Germinal center (tissue), 1 donor: ENCODE measurements at places on chromosomes 13 and 19.

DNA sequence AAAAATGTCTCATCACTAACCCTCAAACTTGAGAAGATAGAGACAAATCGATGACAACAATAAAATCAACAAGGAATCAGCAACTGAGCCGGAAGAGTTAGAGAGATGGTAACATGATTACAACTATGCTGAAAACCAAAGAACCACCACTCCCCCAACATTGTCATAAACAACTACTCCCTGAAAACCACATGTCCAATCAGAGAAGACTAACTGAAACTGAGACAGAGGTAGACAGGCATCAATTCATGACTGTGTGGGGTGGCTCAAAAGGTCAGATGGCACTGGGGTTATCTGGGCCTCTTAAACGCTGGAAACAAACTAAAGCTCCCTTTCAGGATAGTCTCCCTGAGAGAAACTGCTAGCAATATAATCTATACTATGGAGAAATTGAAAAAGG is 488.8 kb downstream of the KCTD12 start:
- DNase-seq, result no peak

GRCh38 chr13:91232716-91233115 is 114.8 kb upstream of the MIR17HG start:
- DNase-seq, result no peak

- no peak for DNase-seq
Measured at GRCh38 chr19:41392775-41393174, 4.4 kb downstream of the EXOSC5 start.

DNA sequence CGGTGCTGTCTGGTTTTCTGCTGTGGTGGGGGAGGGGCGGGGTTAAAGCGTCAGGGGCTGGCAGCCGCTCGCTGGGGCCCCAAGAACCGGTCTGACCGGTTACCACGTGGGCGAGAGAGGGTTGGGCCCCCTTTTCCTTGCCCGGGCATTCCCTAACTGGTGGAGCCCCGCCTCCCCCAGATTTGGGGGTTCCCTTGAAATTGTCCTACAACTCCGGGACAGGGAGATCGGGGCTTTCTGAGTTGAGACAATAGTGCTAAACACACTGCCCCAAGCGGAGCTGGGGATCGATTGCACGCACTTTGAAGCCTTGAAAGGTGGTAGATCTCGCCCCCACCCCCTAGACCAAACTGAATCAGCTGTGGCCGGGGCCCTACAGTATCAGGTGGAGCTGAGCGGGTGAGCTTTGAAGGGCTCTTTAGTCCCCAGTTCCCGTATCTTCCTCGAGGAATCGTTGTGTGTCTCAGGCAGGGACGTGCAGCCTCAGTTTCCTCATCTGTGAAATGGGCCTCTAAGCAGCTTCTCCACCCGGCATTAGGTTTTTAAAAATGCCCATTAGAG is 4.8 kb downstream of the IER2 start:
- DNase-seq, result peak; percentile 72

DNA sequence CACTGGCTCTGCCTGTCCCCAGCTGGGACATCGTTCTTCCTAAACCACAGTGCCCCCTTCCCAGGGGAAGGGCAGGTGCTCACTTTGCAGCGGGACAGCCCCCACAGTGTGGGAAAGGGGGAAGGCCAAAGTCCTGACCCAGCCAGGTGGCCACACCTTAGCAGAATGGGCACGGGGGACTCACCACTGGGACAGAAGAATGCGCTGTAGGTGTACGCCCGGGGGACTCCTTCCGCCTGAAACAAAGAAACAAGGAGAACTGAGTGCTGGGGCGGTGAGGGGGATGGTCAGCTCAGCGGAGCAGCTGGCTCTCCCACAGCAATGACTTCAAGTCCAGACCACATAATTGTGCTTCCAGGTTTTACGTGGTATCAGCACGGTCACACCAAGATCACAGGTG is 49.4 kb downstream of the F2RL3 start:
- DNase-seq, result no peak

GRCh38 chr13:79997244-79997643 is 343.7 kb downstream of the SPRY2 start:
- no peak for DNase-seq

GRCh38 chr19:55597501-55597921 is 1.8 kb downstream of the FIZ1 start:
- DNase-seq, result no peak

DNA sequence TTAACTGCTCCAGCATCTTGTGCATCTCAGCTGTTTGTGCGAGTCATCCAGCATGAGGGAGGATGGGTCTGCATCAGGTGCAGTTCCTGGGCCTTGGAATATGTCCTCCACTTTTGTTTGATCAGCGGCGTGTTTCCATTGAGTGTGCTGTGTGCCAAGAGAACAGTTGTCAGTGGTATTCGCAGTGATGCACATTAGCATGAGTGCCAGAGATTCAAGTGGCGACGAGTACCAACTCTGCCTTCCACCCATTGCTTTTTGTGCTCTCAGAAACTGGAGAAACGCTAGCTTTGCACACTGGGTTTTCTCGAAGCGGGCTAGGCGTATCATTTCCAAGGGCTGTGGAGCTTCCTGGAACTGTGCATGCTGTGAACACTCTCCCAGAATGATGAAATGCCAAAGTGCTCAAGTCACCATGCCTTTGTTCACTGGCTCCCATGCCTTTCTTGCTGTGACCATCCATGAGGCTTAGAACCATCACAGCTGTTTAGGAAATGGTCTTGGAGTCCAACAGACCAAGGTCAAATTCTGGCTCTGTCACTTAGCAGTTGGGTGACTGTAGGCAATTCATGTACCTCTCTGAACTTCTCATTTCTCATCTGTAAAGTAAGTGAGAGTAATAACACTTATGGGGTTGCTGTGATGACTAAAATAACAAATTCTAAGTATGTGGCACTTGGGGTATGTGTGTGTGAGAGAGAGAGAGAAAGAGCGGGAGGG is 18.4 kb downstream of the LRCH1 start:
- DNase-seq, result no peak

DNA sequence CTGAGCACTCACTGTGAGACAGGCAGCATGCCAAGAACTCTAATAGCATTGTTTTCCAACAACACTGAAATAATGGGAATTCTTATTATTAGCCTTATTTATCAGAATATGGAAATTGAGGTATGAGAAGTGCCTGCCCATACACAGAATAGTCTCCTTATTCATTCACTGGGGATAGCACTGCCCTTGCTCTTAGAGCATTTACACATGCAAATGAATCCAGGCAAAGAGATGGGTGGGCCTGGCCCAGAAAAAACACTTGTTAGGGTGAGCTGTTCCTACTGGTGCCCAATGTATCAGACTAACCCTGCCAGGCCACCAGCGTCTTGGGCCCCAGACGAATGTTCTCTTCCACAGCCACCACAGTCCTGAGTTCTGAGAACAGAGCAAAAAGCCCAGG is 112.9 kb downstream of the TUBA3C start:
- no peak for DNase-seq

DNA sequence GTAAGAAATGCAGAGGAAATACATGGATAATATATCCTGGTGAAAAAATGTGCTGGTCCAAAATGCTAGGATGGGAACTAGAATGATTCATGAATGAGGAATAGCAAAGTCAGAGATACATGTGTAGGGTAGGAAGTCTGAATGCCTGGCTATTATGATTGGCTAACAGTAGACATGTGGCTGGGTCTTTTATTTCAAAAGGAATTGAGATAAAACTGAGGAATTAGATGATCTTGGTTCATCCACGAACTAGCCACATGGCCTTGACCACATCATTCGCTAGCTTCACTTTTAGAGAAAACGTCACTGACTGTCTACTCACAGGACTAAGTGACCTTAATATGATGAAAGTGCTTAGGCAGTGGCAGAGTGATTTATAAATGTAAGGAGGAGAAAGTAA is 103.1 kb downstream of the TRPC4 start:
- DNase-seq, result no peak

- no peak for DNase-seq
Measured at GRCh38 chr13:50617134-50617721, 226.3 kb downstream of the DLEU7 start.

DNA sequence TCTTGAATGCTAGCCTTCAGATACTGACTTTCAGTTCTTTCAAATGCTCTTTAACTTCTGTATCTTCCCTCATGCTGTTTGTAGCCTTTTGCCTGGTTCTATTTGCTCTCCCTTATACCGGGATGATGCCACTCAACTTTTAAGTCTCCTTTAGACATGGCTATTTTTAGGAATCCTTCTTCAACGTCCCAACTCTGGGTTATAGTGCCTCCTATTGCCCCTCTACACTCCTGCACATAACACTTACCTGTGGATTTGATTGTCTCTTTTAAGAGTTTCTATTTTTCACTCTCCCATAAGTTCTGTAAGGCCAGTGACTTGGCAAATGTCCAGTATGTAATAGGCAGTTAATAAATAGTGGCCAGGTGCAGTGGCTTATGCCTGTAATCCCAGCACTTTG is 343.0 kb downstream of the KLF5 start:
- no peak for DNase-seq

- DNase-seq, result peak; percentile 68
Measured at GRCh38 chr19:10271543-10272086, 695 bp downstream of the ICAM1 start.

- no peak for DNase-seq
Measured at GRCh38 chr13:111265006-111265700, 55.3 kb upstream of the TEX29 start.

GRCh38 chr13:24218977-24219376 is 58.5 kb downstream of the SPATA13 start:
- no peak for DNase-seq

- DNase-seq, result no peak
Measured at GRCh38 chr13:23851106-23851505, 38.1 kb downstream of the MIPEP start.

- no peak for DNase-seq
Measured at GRCh38 chr19:6362027-6362350, 658 bp downstream of the CLPP start.

- DNase-seq, result no peak
Measured at GRCh38 chr13:98534821-98535220, 42.1 kb downstream of the STK24 start.

DNA sequence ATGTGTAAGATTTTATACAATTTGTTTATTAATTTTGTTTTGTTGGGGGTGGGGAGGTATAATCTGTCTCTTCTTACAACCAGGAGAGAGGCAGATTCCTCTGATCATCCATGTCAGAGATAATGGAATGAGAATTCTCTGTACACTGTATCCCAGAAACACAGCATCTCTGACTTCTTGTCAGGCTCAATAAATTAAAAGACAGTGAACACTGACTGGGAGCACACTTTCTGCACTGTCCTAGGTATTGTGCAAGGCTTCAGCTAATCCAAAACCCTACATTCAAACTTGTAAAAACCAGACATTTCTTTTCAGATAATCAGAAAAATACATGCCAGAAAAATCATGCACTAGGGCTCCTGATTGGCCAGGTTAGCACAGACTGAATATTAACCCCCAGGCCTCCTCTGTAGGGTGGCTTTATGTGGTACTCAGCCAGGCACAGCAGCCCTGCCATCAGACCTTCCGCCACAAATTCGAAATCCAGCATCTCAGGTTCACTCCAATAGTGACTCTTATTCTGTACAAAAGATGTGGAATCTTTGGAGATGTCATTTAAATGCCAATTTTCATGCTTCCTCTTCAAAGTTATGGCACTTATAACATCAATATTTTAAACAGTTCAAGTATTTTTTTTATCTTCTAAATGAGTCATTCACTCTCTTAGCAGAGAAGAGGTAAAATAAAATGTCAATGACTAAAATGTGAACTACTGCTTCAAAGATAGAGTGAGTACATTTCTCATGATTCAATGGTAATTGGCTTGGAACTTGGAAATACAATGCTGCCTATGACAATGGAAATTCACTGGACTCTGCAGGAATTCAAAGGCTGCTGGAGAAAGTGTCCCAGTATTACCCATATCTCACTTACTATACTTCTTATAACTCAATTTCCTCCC is 211.5 kb downstream of the KLF12 start:
- DNase-seq, result no peak

GRCh38 chr19:51029718-51030117 is 3.3 kb upstream of the KLK11 start:
- DNase-seq, result no peak

DNA sequence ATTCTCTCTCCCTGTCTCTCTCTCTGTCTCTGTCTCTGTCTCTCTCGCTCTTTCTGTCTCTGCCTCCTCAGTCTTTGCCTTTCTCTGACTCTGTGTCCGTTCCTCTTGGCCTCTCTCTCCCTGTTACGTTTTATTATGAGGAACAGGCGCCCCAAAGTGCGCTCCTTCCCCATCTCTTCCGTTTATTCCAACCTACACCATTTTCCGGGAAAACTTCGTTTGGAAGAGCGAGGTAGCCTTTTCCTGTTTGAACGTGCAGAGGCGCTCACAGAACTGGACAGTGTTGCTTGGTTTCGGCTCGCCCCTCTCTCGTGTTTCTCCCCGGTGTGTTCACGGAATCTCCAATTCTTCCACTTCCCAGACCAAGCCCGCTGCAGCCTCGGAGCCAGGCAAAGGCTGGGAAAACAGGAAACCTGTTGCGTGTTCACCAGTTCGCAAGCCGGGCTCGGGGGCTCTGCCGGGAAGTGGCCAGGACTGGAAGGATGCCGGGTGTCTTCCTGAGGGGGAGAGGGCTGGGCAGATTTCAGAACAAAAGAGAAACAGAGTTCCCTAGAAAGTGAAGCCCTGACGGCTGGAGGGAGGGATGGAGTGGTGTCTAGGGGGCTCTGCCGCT is 605 bp downstream of the TMEM255B start:
- DNase-seq, result no peak

DNA sequence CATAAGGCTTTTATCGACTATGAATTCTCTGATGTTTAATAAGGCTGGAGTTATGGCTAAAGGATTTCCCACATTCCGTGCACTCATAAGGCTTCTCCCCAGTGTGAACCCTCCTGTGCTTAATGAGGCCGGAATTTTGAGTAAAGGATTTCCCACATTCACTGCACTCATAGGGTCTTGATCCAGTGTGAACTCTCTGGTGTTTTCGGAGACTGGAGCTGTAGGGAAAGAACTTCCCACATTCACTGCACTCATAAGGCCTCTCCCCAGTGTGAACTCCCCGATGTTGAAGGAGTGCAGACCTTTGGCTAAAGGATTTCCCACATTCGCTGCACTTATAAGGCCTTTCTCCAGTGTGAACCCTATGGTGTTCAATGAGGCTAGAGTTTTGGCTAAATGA is 7.4 kb downstream of the ZNF154 start:
- no peak for DNase-seq

DNA sequence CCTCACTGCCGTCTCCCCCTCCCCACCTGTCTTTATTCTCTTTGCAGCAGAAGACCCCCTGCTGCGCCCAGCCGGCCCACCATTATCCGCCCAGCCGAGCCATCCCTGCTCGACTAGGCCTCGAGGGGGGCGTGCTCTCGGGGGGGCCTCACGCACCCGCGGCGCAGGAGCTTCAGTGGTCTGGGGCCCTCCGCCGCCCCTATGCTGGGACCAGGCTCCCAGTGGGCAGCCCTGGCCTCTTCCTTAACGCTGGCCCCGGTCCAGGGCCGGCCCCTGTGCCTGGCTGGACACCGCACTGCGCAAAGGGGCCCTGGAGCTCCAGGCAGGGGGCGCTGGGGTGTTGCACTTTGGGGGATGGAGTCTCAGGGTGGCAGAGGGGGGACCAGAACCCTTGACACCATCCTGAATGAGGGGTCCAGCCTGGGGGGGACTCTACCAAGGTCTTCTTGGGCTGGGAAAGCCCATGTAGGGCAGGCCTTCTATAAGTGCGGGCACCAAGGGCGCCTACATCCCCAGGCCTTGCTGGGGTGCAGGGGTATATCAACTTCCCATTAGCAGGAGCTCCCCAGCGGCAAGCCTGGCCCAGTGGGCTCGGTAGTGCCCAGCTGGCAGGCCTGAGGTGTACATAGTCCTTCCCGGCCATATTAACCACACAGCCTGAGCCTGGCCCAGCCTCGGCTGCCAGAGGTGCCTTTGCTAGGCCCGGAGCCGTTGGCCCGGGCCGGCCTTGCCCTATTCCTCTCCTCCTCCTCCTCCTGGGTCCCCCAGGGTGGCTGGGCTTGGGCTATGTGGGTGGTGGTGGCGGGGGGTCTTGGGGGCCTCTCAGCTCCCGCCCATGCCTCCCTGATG is 4.9 kb downstream of the TMED1 start:
- no peak for DNase-seq
